ENCODE measurements at places on chromosomes 2 and 18.
A peak's percentile ranks its signal among the peaks of the same experiment; 100 is the strongest.

GRCh38 chr2:97355887-97356286, 233.8 kb downstream of the ANKRD36B start:
- no peak for DNase-seq

DNA sequence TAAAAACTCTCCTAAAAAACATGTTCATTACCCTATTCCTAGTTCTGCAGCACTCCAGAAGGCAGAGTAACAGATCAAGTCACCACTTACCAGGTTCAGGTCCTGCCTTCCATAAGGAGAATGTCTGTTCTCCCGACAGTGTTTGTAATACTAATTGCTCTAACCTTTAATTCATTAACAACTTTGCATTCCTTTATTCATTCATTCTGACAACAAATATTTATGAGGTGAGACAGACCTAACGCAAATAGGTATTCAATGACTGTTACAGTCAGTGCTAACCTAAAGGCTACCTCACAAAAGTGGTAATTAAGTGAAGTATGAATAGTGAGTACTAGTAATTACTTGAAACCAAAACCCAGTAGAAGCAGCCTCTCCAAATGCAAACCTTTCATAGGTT, 224.0 kb downstream of the AFF3 start:
- no peak for DNase-seq

GRCh38 chr2:45153121-45153520, 143.9 kb upstream of the SIX2 start:
- no peak for DNase-seq

DNA sequence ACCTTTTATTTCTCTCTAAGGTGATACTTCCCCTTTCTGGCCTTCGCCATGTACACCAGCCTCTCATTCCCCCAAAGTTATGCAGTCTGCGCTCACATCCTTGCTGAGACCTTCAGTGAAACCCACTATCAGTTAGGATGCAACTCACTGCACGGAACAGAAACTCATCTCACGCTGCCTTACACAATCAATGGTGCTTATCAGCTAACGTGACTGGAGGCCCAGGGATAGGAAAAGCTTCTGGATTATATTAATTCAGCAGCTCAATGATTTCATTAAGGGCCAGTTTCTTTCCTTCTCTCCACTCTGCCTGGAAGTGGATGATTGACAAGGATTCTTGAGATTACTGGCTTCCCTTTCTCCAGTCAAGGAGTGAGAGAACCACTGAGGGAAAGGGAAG, 44.8 kb downstream of the CDH2 start:
- no peak for DNase-seq

DNA sequence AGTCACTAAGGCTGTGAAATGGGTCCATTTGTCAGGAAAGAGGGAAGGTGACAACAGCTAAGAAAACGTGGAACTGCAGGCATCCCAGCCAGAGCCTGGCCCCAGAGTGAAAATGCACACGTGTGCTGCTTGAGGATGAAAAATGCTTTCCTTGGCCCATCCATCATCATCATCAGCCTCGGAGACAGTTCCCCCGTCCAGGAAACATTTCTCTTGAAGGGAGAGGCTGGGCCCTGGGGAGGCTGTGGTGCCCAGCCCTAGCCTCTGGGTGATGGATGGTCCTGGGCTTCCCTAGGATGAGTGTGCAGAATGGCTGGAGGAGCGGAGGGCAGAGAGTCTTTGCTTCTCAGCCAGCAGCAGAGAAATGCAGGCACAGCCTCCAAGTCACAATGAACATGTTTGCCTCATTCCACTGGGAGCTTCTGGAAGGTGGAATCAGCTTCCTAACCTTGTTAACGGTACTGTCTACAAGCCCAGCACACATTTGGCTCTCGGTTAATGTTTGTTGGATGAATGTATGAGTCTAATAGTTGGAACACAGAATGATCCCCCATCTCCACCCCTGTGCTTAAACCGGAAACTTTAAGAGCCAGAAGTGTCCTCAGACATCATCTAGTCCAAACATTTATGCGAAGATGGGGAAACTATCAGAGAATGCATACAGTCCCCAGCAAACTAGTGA, 164.0 kb downstream of the RDH14 start:
- DNase-seq: no peak

DNA sequence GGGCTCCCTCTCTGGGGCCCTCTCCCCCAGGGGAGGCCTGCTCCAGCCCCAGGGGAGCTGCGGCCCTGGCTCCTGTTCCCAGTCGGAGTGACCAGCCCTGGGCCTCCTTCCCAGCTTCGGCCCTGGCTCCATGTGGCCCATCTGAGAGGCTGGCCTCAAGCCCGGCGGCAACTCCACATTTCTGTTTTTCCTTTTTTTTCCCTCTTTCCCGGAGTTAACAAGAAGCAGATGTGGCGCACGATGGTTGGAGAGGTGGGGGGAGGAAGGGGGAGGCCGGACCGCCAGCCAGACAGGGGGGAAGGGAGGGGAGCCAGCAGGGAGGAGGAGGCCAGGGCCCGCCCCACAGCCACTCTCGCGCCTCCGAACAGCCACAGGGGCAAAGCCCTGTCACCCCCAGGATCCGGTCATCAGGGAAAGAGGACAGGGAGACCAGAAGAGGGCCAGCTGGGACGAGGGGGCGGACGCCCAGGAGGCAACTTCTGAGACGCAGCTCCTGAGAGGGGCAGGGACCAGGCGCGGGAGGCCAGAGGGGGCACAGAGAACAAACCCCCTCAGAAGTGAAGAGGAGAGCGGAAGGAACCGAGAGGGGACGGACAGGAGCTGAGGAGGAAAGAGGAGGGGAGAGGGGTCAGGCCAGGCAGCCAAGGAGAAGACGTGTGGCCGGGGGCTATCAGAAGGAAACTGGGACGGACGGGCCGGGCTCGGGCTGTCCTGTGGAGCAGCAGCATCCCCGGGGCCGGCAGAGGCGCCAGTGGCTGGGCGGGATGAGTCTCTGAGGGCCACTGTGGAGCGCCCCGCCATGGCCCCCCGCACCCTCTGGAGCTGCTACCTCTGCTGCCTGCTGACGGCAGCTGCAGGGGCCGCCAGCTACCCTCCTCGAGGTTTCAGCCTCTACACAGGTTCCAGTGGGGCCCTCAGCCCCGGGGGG, at the start of gene EMILIN1:
EMILIN1 (plus strand) TSS at position 349 of the 928 bp plus-strand sequence; CDS start at position 800, 451 bp downstream.
- DNase-seq: peak; percentile 94

- no peak for DNase-seq
Measured at GRCh38 chr2:42962508-42962953, 170.1 kb upstream of the HAAO start.

GRCh38 chr2:3283206-3283605, 94.4 kb downstream of the EIPR1 start:
- no peak for DNase-seq

DNA sequence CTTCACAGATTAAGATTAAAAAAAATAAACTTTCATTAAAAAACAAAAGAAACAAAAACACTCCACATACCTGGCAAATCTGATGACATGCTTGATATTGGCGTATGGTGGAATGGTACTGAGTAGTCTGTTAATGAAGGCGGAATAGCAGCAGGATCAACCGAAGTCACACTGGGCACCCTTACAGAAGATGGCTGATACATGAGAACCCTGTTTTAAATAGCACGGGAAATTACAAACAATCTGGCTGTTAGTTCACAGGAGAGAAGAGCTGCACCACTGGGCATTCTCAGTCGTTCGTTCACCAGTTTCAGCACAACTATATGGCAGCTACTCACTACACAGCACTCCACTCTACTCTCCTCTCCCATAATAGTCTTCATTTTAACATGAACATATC, 64.0 kb upstream of the ST8SIA5 start:
- DNase-seq: no peak

DNA sequence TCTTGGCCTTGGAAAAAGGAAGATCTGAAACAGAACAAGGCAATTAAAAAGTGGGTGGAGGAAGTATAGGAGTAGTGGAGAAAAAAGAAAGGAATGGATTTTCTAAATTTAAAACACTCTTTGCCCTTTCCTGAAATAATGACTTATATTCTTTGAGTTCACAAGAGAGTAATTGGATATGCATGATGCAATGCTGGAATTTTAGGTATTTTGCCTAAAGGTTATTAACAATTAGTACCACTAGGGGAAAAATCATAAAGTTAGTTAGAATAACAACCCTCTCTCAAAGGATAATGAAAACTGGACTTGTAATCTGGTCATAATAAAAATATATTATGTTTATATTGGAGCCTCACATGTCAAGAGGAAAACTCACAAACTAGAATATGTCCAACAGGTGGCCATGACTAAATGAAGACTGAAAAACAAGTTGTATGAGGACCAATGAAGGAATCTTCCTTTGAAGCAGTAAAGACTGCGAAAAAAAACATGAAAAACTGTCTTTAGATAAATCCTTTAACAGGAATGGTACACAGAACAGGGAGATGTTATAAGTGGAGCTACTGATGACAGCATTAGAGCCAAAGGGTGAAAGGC, 281.8 kb downstream of the NCKAP5 start:
- no peak for DNase-seq

DNA sequence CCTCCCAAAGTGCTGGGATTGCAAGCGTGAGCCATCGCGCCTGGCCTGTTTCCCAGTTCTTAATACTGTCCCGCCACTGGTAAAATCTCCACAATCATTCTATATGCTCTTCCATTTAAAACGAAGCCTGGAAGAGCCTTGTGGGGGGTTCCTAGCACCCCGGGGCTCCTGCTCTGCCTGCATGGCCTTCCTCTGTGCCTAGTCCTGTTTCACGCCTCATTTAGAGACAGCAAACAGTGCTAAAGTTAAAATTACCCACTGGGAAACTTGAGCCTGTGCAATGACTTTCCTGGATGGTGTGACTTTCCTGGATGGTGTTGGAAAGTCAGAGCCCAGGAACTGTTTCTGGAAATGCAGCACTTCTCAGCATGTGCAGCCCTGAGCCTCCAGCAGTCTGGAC, 55.0 kb downstream of the INPP5D start:
- no peak for DNase-seq

- no peak for DNase-seq
Measured at GRCh38 chr2:187369471-187369870, 78.6 kb downstream of the CALCRL start.

DNA sequence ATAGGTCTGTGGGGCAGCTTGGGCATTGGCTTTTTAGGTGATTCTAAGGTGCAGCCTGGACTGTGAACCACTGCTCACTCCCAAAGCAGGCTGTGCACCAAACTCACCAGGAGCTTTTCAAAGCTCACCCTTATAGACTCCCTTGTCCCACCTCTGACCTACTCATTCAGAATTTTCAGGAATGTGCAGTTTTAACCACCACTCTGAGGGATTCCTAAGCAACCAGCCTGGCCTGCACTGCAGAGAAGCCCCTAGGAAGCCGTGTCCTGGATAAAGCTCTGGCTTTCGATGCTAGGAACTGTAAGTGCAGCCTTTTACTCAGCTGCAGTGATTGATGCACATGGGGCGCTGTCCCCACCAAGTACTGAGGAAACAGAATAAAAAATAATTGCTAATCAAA, 33.0 kb downstream of the MRO start:
- DNase-seq: no peak

- DNase-seq: no peak
Measured at GRCh38 chr2:6518361-6518760, 347.3 kb downstream of the CMPK2 start.

DNA sequence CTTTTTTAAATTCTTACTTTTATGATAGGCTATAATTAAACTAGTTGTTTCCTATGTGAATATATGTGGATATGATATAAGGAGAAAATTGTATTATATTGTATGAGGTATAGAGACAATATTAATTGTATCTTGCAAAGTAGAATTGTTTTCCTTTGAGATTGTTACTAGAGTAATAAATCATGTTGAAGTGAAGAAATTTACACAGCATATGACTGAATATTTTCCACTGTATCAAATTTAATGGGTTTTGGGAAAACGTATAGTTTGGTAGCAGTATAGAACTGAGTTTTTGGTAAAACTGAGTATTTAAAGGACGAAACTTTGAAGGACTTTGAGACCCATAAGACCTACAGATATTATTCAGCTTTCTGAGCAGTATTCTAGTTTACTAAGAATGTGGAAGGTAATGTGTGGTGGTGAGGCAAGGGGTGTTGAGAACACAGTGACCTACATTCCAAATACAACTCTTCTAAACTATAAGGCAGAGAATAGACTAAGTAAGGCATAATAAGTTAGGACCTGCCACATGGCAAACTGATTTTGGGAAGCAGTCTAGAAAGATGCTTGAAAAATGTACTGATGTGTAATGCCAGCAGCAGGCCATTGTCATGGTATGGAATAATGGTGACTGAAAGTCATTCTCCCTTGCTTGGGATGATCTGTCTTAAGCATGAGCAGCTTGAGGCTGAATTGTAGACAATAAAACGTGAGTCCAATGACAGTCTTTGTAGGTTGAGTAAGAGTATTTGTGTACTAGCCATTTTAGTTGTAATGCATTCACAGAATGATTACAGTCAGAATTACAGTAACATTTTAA, 29.6 kb downstream of the PKP4 start:
- no peak for DNase-seq

DNA sequence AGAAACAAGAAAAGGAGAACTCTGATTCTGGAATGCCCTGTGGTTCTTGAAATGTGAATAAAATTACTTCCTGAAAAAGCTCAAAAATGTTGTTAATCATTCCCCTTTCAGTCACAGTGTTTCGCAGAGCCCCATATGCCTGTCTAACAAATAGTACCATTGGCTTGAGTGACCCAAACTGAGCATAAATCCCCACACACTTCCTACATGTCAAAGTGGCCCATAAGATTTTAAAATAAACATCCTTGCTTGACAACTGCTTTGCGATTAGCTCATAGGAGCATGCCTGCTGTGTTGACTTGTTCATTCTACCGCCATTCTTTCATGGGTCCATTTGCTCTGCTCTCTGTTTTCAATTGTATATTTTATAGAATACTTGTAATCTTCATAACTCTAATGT, 377.8 kb upstream of the SMIM21 start:
- no peak for DNase-seq

DNA sequence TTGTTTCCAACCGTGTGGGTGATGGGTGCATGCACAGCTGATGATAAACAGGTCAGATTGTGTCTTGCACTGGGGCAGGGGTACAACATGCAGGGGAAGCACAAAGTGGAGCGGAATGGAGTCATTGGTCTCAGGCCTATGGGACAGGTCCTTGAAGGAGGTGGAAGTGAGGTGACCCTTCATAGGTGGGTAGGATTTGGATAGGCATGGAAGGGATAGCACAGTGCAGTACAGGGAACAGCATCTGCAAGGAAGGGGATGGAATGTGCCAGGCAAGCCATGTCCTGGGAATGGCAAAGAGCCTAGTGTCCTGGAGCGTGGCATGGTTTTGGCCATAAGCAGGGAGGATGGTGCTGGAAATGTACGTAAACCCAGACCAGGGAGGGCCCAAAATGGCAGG, 143.9 kb downstream of the CAPN13 start:
- DNase-seq: no peak

GRCh38 chr2:109486711-109487535, 126.8 kb downstream of the SEPTIN10 start:
- peak; percentile 60 for DNase-seq

DNA sequence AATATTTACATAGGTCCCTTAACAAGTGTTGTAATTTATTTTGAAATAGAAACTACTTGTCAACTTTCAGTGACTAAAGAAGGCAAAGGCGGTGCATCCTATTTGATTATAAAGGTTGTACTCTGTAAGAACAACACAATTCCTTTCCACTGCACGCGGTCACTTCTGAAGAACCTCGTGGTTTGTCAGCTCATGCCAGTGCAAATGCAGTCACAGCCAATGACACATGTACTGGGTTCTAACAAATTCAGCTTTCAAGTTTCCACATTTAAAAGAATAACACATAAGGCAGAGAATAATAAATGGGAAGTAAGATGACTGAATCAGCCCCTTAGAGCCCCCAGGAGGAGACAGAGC, 39.7 kb downstream of the CYB5A start:
- no peak for DNase-seq
